ENCODE measurements at places on chromosomes 2 and 18.

GRCh38 chr2:192194265-192194865 lies 368 bp downstream of the TMEFF2 start:
- DNase-seq = peak; percentile 32

DNA sequence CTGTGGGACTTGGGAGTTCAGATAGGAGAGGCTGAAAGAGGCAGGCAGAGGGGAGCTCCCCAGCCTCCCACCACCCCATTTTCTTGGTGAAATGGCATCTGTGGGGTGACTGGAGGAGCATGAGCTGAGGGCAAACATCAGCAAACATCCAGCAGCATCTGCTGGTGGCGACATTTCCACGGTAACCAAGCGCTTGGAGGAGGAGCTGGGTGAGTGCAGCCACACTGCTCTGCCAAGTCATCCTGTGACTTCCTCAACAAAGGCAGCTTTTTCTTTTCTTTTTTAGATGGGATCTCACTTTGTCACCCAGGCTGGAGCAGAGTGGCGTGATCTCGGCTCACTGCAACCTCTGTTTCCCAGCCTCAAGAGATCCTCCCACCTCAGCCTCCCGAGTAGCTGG lies 5.6 kb downstream of the TXNL4A start:
- no peak for DNase-seq

DNA sequence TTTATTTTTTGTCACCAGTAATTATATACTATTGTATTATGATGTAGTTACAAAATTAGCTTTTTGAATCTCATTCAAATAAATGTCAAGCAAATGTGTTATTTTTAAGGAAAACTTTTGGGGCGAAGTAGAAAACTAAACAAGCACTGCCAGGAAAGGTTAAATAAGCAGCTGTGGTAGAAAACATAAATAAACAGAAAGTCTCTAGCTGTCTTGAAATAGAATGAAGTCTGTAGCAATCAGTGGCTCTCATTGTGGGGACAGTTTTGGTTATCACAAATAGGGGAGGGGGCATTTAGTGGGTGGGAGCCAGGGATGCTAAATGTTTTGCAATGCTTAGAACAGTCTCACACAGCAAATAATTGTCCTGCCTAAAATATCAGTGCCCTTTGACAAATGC lies 3.4 kb downstream of the INSIG2 start:
- DNase-seq = no peak

- DNase-seq = no peak
Observed at GRCh38 chr2:160482673-160483072, 10.9 kb downstream of the RBMS1 start.

- DNase-seq = no peak
Observed at GRCh38 chr2:204876311-204876710, 331.0 kb downstream of the PARD3B start.

- peak; percentile 24 for DNase-seq
Observed at GRCh38 chr2:225122583-225123486, 80.6 kb upstream of the DOCK10 start.

DNA sequence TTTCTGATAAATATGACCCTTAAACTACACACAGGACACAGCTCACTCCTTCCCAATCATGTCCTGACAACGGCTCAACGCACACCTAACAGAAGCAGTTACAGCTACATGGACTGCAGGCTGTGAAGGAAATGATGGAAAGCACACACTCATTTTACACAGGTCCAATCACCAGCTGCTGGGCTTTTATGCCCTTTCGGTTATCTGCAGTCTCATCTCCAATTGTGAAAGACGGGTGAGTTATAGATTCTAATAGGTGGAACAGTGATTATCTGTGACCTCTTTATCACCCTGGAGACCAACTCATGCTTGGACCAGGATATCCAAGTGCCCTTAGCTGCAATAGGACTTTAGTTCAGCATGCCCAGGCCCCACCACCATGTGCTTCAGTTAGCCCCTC lies 110.4 kb upstream of the CREB1 start:
- DNase-seq = no peak

DNA sequence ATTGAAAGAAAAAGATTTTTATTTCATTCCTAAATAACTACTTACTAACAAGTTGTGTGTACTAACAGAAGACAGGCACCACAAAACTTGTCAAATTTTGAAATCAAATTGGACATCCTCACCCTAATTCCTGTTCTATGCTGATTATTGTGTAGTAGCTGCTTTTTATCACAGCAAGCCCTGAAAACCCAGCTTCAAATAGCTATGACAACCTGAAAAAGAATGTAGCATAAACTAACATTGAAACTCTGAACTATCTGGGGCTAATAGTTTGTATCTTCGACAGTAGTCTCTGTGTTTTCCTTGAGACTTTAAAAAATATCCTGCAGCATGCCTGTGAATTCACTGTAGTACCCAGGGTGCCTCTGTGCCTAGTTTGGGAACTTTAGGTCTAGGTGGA lies 122.6 kb downstream of the WDPCP start:
- DNase-seq = no peak

DNA sequence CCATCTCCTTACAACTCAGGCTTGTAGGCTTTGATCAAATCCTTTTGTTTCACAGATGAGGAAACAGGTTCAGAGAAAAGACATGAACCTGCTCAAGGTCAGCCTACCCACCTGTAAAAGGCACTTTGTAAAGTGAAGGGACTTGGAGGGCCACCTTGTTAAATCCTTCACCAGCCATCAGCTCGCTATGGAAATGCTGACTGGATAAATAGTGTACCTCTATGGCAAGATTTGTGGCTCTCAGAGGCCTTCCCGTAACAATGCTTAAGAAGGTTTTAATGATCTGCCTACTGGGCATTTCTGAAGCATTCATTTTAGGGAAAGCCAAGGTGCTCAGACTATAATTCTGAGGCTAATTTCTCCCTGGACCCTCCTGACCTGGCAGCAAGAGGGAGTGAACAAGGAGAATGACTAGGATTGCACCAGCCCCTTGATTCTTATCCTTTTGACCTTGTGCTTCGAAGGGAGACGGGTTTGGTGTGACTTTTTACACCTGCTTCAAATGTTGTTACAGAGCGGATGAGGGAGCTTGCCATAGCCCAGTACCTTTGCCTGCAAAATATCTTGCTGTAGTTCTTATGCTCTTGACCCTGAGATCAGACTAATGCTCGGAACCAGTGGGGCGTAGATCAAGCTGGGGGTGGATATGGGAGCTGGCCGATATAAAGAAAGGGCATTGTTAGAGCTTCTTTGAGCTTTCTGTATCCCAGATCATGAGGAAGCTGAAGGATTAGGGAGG lies 90.9 kb upstream of the CXCR4 start:
- DNase-seq = no peak

DNA sequence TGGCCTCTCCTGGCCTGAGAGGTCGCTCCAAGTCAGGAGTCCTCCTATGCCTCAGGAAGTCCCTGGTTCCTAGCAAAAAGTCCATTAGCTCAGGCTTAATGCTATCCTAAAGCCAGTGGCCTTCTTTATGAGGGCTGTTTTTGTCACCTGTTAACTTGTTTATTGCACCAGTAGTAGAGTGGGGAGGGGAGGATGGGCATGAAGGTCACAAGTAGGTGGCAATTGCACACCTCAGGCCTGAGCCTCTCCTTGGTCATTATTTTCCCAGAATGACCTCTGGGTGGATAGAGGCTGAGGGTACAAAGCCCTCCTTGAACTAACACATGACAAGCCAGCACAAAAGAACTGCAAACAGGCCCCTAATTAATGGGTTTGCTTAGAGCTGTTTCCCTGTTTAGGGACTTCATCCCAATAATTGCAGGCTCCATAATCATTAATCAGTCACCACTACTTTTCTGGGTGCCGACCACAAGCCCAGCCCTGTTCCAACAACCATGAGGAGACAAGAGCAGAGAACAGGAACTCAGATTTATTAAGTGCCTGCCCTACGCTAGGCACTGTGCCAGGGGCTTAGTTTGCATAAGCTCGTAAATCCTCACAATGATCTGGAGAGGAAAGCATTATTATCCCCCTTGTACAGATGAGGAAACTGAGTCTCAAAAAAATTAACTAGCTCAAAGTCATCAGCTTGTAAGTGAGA lies 123.0 kb upstream of the PKDCC start:
- DNase-seq = no peak

- DNase-seq = no peak
Observed at GRCh38 chr2:16201848-16202247, 261.5 kb downstream of the MYCN start.

- no peak for DNase-seq
Observed at GRCh38 chr18:77366067-77366719, 116.5 kb downstream of the GALR1 start.

DNA sequence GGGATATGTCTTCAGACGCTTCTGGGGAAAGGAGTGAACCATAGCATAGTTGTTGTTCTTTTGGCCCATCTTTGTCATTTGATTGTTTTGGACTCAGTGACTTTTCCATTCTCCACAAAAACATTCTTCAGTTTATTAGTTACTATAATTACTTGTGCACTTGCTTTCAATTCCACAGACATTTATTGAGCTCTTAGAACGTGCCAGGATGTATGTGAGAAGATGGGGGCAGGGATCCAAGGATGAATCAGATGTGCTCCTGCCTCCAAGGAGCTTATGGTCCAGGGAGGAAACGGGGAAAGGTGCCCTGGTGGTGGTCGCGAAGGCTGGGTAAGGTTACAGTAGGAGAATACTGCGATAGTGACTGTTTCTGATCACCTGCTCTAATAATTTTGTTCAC lies 6.9 kb upstream of the SLC4A3 start:
- no peak for DNase-seq

DNA sequence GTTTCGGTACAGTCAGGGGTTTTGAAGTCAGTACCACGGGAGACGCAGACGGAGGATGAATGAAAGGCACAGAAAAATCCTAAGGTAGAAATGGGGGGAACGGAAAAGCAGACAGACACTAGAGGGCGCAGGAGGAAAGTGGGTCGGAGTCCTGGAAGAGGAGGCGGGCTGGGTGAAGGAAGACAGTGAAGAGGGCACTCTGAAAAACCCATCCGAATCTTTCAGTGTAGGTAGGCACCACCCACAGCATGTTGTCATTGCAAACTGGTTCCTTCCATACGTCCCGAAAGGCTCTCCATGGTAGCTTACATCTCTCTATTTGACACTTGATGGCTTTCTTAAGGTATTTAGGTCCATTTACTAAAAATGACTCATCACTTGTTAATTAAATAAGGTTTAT lies 18.5 kb upstream of the ZNF236 start:
- peak; percentile 82 for DNase-seq

- DNase-seq = no peak
Observed at GRCh38 chr2:4420032-4420431, 716.7 kb downstream of the DCDC2C start.

DNA sequence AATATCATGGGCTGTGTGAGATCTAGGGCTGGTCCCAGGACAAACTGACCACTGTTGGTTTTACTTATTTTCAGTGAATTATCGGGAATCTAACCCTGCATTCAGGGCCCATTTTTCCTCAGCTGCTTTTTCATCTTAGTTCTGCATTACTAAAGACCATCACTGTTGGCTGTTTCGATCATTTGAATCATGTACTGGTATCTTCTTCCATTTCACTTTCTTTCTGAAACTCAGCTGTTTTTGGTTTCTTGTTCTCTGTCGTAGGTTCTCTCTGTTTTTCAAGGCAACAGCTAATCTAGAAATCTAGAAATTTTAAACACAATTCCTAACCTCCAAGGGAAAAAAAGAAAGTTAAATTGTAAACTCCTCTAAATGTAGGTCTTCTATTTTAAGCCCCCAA lies 159.9 kb upstream of the SESTD1 start:
- no peak for DNase-seq

DNA sequence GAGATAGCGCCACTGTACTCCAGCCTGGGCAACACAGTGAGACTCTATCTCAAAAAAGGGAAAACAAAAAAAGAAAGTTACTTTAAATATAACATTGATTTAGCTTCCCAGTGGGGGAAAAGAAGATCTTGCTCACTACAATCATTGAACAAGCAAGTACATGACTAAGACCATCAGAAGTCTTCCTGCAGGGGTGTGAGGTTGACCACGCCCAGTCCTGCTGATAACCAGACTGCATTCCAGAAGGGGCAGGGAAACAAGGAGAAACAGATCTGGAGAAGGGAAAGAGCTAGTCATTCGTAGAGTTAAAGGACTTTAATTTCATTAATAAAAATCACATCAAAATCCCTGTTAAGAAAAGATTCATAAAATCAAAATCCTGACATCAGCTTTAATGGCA lies 77.5 kb downstream of the EPHA4 start:
- no peak for DNase-seq

GRCh38 chr2:88866756-88867155 lies 175.3 kb downstream of the RPIA start:
- no peak for DNase-seq

GRCh38 chr2:82013641-82014040 lies 1709.1 kb upstream of the LRRTM1 start:
- DNase-seq = no peak

- no peak for DNase-seq
Observed at GRCh38 chr2:10359246-10359645, 56.5 kb downstream of the HPCAL1 start.

DNA sequence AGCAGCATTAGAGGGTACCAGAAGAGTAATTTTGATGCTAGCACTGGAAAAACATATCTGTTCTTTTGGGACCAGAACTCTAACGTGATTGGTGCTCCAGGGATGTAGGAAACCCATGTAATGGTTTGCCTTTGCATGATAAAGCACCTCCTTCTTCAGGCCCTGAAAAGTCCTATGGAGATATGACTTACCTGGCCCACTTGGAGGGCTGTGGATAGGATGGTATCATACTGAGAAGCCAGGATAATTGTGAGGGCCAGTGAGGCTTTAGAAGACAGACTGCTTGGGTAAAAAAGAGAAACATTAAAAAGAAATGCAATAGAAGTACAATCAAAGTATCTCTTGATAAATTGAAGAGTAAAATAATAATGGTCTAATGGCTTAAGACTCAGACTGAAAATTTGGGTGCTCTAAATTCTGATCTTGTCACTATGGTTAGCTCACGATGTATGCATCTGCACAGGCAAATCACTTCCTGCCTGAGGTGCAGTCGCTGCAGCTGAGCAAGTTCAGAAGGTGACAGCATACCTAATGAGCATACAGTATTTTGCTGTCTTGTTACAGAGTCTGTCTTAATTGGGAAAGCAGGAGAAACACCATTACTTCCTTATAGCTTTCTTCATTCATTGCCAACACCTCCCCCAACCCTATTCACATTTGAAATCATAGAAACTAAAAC lies 371.5 kb downstream of the NUP35 start:
- DNase-seq = no peak

GRCh38 chr2:103161456-103162289 lies 399.8 kb downstream of the TMEM182 start:
- peak; percentile 62 for DNase-seq

GRCh38 chr2:19357402-19358241 lies 801 bp downstream of the OSR1 start:
- peak; percentile 34 for DNase-seq

GRCh38 chr2:161104054-161104553 lies 56.1 kb upstream of the TANK start:
- no peak for DNase-seq

DNA sequence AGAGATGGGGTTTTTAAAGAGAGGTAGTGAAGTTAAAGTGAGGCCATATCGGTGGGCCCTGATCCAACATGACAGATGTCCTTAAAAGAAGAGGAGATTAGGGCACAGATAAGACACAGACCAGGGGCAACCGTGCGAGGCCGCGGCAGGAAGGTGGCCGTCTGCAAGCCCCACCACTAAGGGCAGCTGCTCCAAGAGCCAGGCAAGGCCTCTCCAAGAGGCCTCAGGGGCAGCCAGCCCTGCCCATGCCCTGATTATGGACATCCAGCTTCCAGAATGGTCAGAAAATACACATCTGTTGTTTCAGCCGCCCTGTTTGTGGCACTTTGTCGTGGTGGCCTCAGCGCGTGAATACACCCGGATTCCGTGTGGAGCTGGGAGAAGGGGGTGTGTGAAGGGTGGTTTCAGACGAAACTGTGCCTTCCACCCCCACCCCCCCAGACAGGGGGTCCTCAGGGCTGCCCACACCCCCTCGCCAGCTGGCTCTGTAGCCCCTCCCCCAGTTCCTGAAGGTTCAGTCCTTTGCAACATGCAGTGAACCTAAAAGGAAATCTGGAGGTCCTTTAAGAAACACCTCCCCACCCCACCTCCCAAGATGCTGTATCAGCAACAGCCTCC lies 74.1 kb upstream of the SMAD7 start:
- no peak for DNase-seq
